ENCODE measurements at places on chromosomes 3 and 15.

- DNase-seq = no peak
These were observed 51.5 kb upstream of the CCNB2 start for GRCh38 chr15:59053482-59053881.

DNA sequence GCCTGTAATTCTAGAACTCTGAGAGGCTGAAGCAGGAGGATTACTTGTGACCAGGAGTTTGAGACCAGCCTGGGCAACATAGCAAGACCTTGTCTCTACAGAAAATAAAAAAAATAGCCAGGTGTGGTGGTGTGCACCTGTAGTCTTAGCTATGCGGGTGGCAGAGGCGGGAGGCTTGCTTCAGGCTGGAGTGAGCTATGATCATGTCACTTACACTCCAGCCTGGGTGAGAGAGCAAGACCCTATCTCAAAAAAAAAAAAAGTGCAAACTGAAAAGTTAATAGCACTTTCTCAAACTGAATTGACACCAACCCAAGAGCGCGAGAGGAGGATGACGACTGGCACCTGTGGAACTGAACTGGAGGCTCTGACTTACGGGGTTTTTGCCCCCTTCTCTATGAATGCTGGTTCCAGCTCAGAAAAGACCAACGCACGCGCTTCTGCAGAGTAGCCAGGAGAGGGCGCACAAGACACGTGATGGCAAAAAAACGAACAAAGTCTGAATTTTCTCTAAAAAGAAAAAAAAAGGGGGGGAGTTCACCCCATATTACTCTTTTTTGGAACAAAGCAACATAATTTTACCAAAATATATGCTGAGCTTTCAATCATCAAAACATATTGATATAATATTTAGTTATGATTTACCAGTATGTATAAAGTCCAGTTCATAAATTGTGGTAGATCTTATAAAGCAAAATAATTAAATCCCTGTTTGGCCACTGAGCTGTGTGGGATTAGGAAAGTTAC lies 23.7 kb downstream of the CFAP92 start:
- DNase-seq = peak; percentile 65

GRCh38 chr3:57556459-57557084 lies 498 bp downstream of the PDE12 start:
- peak; percentile 32 for DNase-seq

GRCh38 chr3:29594261-29594660 lies 313.4 kb downstream of the RBMS3 start:
- no peak for DNase-seq

- DNase-seq = no peak
These were observed 42.2 kb downstream of the KLF15 start for GRCh38 chr3:126314790-126315658.

DNA sequence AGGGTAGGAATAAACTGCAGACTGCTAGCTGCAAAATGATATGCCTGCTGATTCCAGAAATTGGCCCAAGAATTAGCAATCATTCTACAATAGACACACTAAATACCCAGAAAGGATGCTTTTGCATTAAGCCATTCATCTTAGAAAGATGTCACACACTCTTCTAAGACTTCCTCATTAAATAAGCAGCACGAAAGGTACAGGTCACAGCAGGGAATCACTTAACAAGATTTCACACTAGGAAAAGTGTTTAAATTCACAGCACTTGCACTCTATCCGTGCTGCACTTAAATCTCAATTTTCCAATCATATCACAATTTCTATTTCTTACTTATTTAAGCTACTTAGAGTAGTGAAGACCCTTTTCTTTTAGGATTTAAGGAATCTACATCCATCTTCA lies 372.8 kb upstream of the CBLB start:
- no peak for DNase-seq

GRCh38 chr3:72892081-72892775 lies 4.4 kb downstream of the GXYLT2 start:
- no peak for DNase-seq

DNA sequence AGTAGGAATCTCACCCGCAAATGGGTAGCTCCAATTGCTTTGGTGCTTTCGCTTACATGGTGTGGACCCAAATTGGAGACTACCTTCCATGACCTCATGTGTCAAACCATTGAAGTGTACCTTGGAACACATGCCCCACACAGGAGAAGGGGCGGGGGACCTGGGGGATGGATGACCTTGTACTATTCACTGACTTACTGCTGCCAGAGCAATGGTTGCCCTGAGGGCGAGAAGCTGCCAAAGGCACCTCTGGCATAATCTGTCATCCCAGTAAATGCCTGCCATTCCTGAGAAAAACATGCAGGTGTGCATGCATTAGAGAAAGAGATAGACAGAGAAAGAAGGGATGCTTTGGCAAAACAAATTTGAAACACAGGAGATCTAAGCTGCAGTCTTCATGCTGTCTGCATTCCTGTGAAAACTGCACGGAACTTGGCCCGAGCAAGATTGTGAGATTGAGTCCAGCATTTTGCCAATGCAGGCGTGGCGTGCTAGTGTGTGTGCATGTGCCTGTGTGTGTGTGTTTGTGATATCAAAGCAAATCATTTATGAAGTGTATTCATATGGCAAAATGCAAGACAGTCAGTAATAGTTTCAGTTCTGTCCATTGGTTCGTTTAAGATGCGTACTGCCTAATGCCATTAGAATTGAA lies 219.5 kb upstream of the MDFIC2 start:
- no peak for DNase-seq

GRCh38 chr3:5330152-5330810 lies 142.8 kb downstream of the EDEM1 start:
- no peak for DNase-seq

DNA sequence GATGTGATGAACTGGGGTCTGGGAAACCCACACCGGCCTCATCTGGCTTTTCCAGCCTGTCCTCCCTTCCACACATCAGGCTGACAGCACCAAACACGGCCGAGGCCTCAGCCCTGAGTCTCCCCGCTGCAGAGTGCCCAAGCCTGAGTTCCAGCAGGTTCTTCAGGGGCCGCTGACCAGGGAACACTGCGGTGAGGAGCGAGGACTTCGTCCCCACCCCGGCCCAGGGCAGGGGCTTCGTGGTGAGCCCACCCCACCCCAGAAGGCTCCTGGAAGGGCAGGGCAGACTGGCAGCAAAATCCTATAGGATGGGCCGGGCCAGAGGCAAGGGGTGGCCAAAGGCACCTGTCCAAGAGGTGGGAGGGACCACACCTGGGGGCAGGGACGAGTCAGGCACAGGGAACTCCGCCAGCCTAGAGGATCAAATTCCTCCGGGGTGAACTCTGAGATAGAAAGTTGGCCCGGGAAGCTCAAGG lies at the start of gene SLC51A:
Gene SLC51A (plus strand): TSS at position 446 of the 476 bp plus-strand sequence. CDS start 179 bp downstream, outside the sequence.
- no peak for DNase-seq

DNA sequence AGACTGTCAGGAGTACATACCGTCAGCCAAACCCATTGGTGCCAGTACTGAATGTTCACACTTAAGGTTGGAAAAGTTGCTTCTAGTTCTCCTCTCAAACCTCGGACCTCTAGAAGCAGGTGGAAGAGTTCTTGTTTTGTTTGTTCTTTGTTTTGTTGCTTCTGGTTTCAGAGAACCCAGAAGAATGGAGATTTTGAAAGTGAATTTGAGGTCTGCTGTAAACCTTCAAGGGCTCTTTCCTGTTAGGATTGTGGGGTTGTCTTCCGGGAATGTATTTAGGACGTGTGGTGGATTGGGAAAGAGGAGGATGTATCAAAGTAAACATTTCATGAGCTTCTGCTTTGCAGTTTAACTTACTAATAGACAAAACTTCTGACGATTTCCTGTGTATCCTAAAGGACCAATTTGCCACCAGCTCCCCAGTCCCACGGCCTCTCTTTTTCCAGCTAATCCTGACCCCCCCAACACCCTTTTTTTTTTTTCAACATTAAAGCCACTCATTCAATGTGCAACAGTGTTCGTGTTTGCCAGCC lies 50.3 kb downstream of the FILIP1L start:
- DNase-seq = no peak

DNA sequence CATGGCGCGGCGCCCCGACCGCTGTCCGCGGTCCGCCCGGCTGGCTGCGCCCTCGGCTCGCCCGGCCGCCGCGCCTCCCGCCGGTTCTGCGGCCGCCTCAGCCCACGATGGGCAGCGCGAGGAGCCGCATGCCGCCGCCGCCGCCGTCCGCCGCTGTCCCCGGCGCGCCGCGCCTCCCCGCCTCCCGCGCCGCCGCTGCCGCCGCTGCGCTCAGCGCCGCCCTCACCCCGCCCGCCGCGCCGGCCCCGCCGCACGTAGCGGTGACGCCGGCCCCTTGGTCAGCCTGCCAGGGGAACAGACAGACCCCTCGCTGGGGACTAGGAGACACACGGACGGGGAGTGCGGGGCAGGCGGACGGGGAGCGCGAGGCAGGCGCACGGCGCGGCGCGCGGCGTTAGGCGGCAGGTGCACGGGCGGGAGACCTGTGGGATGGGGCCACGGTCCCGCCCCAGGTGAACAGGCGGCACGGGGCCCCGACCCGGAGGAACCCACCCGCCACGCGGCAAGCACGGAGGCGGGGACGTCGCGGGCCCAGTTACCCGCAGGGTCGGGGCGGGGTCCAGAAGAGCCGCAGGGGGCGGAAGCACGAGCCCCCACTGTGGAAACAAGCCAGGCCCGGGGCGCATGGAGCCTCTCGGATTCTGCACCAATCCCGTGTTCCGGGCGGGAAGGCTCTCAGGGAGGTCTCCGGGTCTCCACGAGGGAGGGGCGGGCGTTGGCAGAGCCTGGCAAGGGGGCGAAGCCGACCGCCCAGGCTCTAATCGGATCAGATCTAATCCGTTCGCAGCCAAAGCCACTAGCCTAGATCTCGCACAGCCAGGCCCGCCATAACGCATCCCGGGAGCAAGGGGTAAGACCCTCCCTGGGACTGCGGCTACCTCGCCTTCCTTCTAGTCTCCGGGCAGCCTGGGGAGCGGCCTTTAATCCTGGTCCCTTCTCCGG lies at the start of gene CSPG5:
Gene CSPG5 (minus strand): TSS at position 175 of the 942 bp plus-strand sequence. CDS start 172 bp downstream, at position 3.
- DNase-seq = peak; percentile 19

- DNase-seq = no peak
These were observed 13.2 kb upstream of the PCSK6 start for GRCh38 chr15:101502572-101503295.

DNA sequence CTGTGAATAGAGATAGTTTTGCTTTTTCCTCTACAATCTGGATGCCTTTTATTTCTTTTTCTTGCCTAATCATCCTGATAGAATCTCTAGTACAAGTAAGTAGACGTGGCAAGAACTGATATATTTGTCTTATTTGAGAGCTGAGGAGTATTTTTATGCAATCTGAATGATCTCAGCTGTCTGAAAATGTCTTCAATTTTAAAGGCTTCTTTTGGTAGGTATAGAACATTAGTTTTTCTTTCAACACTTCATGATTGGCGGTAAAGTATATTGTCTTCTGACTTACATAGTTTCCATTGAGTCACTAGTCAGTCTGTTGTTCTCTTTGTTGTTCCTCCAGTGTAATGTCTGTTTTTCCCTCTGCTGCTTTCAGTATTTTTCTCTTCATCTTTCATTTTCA lies 31.3 kb downstream of the MGA start:
- DNase-seq = no peak

DNA sequence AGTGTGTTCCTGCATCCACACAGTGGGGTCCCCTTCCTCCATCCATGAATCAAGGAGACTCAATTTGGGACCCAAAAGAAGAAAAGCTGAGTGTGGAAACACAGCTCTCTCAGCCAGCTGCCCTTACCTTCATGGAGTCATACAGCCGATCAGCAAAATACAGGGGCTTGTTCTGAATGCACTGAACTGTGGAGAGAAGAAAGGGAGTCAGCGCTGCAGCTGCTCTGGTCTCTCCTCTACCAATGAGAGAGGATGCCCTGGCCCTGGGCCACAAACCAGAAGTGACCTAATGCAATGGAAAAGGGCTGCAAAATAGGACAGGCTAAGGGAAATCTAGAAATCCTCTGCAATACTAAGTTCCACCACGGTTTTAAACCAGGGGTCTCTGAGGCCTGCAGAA lies 46.7 kb downstream of the ANXA2 start:
- DNase-seq = no peak

- peak; percentile 49 for DNase-seq
These were observed 119.9 kb downstream of the LMLN start for GRCh38 chr3:198079771-198080520.

DNA sequence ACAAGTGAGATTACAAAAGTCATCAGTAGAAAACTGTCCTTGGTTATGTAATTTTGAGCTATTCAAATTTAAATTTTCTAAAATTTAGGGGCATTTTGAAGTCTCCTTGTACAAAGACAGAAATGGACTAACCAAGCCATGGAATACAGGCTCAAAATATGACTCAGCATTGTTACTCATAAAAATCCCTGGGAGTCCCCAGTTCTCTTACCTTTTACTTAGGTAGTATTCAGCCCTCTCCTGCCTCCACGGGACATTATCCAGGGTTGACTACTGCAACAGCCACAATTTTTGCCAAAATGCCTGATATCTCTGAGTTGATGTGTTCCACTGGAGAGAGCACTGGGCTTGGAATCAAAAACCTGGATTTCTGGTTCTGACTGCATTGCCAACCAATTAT lies 25.0 kb downstream of the CLDN18 start:
- no peak for DNase-seq

DNA sequence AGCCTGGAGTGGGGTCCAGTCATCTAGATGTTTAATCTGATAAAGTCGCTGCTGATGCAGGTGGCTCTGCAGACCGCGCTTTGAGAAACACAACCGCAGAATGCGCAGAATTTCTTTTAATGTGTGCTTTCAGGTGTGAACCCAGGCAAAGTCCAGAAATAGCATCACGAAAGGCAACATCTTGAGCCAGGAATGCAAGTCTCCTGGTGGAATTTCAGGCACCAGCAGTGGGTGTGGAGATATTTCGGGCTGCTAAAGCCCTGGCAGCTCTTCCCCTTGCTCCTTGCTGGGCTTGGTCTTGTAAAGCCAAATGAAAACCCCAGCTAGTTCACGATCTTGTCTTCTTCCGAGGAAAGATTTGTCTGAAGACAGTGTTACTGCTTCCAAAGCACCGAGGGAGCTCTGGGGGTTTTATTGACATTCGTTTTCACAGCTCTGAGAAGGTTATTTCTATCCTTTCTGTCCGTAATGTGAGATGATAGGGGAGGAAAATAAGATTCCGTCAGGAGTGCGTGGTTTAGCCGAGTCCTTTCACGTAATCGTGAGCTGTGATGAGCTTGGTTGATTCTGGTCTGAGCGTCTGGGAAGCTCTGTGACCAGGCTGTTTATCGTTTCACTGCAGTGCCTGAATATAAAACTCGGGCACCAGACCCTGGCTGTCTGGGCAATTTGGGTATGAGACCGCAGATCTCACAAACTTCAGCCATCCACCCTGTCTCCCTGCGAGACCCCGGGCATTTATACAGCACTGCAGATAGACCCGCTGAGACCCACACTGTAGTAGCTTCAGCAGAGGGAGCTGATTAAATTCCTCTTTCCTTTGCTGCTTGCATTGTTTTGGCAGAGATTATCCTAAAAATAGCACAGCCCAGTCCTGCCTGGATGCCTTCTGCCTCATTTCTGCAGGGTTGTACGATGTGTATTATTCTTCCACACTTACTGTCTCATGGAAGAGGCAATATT lies 67.0 kb upstream of the SLC25A26 start:
- DNase-seq = no peak

- no peak for DNase-seq
These were observed 175.1 kb downstream of the SHQ1 start for GRCh38 chr3:72673011-72673771.

GRCh38 chr3:196418601-196419000 lies 13.6 kb downstream of the UBXN7 start:
- DNase-seq = no peak

- no peak for DNase-seq
These were observed 66.5 kb downstream of the RBMS3 start for GRCh38 chr3:29347412-29347811.
